ENCODE measurements at places on chromosomes 3 and 15.

- no peak for DNase-seq
Observed at GRCh38 chr3:189646853-189647542, 15.8 kb downstream of the TP63 start.

GRCh38 chr15:48473667-48474066, 142.4 kb downstream of the DUT start:
- DNase-seq: no peak

DNA sequence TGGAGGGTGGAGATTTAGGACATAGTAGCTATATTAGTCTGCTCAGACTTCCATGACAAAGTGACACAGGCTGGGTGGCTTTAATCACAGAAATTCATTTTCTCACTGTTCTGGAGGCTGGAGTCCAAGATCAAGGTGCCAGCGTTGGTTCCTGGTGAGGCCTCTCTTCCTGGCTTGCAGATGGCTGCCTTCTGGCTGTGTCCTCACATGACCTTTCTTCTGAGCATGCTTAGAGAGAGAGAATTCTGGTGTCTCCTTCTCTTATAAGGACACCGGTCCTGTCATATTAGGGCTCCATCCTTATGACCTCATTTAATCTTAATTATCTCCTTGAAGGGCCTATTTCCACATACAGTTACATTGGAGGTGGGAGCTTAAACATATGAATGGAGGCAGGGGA, 14.9 kb upstream of the SHC4 start:
- DNase-seq: no peak

DNA sequence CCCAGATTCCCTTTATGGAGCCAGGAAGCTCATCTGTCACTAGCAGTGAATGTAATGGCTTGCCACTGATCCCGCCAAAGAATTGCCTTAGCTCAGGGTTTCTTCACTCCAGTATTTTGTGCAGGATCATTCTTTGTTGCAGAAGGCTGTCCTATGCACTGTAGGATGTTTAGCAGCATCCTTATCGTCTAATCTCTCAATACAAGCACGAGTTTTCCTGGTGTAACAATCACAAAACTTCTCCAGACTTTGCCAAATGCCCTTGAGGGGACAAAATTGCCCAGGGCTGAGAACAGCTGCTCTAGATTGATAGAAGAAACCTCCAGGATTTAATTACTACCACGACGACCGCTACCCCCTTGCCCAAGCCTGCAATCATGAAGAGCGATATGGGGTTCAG, 6.8 kb upstream of the SHQ1 start:
- DNase-seq: peak; percentile 55

DNA sequence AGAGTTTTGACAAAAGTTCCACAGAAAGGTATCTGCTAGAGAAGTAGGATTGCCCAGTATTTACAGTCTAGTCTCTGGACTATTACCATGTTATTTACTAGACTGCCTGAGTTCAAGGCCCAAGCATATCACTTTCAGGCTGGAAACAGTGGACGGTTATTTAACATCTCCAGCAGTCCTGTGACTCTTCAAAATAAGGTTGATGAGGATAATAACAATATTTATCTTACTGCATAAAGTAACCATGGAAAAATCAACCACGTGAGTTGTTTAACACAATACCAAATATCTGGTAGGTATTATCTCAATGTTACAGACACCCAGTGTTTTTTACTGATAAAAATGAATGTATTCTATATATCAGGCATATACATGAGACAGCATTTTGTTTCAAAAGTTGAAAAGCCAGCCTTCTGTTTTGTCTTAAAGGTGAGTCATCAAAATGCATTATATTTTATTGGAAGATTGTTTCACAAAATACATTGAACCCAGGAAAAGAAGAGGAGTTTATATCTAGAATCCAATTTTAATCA, 535.8 kb downstream of the TBL1XR1 start:
- no peak for DNase-seq

- DNase-seq: no peak
Observed at GRCh38 chr3:147257944-147258343, 148.4 kb downstream of the ZIC4 start.

GRCh38 chr15:72541674-72542073, 67.5 kb downstream of the ARIH1 start:
- DNase-seq: no peak

DNA sequence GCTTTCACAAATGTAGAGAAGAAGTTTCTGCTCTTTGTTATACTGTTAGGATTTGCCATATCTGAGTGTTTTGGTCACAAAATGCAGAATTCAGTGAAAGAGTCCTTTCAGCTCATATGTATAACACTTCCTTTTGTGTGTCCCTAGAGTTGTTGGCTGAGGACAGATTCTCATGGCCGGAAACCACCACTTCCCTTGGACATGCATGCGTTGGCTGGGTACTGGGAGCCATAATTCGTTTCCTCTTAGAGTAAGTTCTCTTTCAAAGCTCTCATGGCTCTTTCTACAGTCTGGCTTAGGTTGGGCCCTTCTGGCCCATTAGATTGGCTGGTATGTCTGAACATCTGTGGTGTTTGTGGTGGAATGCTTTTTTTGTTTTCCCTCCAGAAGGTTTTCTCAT, 298.5 kb downstream of the DIPK2A start:
- DNase-seq: no peak

DNA sequence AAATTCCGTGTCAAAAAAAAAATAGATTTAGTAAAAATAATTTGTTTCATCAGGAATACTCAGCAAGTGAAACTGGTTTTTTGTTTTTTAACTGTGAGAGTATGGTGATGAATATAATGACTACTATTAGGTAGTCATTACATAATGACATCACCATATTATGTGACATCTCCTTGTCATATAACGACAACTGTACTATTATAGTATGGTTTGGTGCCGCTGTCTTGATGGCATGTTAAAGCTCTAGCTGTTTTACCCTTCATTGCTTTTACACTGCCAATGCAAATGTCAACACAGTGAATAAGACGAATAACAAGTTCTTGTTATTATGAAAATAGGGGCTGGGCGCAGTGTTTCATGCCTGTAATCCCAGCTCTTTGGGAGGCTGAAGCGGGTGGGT, 45.6 kb upstream of the FAH start:
- DNase-seq: no peak

Measured in adipocyte (in vitro differentiated cells).